Fibroblast of the aortic adventitia (primary cell): ENCODE measurements at places on chromosomes 13 and 19. TPM values are rescaled to one million over a fixed set of nuclear protein-coding genes. Genes with fewer than 3 reads are reported as not detected.

GRCh38 chr13:114119196-114119595 is 13.2 kb downstream of the RASA3 start:
- peak; percentile 91 for DNase-seq

- DNase-seq: no peak
Observed at GRCh38 chr13:50334944-50335343, 319.7 kb downstream of the KCNRG start.

GRCh38 chr19:11111771-11112144 is 22.5 kb downstream of the LDLR start:
- DNase-seq: no peak

- DNase-seq: peak; percentile 51
Observed at GRCh38 chr13:27997904-27998522, 9.5 kb upstream of the URAD start.

DNA sequence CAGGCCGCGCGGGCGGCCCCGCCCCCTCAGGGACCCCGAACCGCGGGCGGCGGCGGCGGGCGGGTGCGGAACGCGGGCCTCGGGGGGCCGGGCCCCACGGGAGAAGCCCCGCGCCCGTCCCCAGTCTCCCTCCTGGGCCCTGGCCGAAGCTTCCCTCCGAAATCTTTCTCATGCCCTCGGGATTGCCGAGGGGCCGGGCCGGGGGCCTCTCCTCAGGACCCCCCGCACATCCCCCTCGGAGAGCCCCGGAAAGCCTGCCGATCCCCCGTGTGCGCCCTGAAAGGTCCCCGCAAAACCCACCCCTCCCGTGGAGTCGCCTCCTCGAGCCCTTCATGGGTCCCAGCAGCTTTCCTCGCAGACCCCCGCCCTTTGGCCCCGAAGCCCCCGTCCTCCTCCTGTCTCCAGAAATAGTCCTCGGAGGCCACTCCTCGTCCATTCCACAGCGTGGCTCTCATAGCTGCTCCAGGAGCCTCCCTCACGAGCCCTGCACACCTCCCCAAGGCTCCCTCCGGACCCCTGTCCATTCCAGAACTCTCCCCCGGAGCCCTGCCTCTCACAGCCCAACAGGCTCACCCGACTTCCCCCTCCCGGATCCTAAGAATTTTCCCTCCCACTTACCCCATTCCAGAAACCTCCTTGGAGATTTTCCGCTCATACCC is 555 bp downstream of the SAMD4B start:
- DNase-seq: no peak

DNA sequence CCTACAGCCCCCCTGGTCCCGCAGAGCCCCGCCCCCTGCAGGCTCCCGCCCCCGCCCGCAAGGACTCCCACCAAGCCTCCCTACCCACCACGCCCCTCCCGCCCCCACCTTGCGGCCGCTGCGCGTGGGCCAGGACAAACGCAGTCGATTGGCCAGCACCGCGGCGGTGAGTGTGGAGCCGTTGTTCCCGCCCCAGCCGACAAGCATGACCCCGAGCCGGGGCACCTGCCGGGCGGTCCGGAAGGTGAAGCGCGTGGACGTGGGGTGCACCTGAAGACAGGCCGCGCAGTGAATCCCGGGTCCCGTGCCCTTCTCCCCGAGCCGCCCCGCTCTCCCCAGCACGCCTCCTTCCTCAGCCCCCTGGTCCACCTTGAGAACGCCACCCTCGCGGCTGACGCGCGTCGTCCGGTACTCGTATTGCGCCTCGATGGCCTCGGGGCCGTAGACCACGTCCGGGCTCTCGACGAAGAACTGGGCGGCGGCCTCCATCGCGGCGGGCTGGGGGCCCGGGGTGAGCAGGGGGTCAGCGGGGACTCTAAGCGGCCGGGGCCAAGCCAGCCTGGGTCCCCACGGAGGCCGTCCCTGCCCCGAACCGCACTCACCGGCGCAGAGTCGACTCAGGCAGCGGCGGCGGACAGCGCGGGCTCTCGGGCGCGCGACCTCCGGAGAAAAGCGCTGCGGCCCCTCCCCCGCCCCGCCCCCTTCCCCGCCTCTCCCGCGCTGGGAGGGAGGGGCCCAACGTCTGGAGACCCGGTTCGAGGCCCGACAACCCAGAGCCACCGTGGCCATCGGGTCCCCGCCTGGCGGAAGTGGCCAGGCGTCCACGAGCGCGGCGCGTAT is at the start of gene ISYNA1:
Gene ISYNA1, minus strand, starts transcription at position 643 of the 840 bp plus-strand sequence. Its CDS starts 154 bp downstream, at position 489.
- DNase-seq: no peak

DNA sequence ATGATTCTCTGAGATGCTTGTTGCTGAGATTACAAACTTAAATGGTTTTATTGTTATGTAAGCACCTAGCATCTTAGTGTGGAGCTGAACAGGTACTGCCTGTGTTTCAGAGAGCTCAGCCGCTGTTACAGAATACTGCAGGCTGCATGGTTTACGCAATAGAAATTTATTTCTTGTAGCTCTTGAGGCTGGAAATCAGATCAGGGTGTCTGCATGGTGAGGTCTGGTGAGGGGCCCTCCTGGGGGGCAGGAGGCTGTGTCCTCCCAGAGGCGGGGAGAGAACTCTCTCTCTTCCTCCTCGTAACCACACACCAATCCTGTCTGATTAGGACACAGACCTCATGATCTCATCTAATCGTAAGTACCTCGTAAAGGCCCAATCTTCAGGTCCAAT is 13.1 kb downstream of the ATP11A start:
- DNase-seq: no peak

DNA sequence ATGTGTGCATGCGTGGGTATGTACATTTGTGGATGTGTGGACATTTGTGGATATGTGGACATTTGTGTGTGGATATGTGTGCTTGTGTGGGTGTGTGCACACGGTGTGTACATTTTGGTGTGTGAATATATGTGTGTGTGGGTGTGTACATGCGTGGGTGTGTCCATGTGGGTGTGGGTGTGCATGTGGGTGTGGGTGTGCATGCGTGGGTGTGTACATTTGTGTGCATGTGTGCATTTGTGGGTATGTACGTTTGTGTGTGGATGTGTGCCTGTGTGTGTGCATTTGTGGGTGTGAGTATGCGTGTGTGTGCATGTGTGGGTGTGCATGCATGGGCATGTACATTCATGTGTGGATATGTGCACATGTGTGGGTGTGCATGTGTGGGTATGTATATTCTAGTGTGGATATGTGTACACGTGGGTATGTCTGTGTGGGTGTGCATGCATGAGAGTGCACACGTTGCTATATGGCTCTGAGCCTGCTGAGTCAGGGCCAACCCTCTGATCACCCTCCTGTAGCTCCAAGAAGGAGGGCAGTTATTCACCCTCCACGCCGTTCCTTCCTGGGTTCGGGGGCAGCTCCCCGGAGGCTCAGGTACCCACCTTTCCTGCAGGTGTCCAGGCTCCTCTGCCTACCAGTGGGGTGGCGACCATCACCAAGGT is 20.3 kb downstream of the COMP start:
- DNase-seq: no peak

DNA sequence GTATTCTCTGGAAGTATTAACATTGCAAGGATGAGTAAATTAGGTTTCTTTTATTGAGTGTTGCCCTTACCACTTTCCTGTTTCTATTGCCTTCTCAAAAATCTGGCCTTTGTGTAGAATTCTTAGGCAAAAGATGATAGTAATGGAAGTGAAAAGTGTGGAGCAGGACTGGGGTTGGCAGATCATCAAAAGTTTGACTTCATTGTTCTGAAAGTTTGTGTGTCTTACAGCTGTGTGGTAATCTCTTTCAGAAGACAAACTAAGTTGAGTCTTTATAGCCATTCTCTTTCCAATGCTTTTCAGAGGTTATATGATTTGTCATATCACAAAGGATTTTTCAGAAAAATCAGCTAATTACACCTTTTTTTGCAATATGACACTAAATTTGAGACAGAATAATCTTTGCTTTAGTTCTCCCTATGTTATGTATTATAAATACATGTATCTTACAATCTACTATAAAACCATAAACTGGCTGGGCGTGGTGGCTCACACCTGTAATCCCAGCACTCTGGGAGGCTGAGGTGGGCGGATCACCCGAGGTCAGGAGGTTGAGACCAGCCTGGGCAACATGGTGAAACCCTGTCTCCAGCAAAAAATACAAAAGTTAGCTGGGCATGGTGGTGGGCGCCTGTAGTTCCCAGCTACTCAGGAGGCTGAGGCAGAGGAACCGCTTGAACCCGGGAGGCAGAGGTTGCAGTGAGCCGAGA is 8.7 kb upstream of the KCNRG start:
- DNase-seq: peak; percentile 76

DNA sequence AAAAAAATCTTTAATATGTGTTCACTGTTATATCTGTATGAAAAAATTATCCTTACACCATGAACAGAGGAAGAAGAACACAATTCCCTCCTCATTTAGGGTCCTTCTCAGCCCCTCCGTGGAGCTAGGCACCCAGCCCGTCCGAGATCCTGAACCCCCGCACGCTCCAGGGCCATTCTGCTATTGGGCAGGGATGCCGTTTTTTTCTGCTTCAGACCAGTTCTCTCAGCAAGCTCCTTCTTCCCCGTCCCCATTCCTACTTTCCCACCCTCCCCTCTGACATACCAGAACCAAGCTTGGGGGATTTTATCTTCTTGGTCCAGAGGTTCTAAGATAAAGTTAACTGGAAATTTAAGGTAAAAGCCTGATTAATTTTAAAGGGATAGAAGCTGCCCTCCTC is 36.2 kb downstream of the ATP12A start:
- no peak for DNase-seq

DNA sequence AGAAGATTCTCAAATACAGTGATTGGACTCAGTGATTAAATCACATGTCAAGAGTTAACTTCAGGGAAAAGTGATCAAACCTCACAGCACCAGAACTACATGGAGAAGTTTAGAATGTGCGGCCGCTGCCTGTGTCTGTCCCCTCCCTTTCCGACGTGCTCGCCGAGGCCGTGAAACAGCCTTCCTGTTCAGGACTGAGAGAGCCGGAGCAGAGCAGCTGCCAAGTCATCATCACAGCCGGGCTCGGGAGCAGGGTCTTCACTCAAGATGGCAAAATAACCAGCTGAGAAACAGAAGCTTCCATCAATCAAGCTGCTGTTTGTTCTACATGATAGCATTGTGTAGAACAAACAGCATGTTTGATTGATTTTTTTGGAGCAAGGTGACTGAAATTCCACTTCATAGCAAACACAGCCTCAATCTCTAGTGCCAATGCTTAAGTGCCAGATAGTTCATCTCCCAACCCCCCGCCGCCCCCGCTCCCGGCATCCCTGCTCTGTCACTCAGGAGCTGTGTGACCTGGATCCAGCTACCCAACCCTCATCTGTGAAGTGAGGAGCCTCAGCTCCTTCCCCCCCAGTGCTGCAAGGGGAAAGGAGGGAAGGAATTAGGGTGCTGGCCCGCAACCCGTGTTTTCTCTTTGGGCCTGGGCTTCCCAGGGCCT is 70.6 kb downstream of the HSPH1 start:
- no peak for DNase-seq

DNA sequence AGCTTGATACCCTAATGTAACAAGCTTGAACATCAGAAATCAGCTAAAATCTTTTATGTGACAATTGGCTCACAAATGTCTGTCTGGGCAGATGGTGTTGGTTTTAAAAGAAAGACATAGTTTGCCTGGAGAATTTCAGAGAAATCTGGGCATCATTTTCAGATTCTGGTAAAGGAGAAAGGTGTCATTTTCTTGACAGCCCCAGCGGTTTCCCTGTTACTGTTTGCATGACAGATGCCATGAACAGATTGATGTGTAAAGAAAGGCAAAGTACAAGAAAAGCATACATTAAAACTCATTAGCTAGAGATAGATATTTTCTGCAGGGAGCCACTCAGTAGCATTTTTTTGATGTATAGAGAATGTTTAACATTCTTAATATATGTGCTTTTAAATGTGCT is 987.9 kb downstream of the OLFM4 start:
- DNase-seq: no peak

GRCh38 chr19:42105368-42105767 is 26.9 kb downstream of the POU2F2 start:
- no peak for DNase-seq

CEACAM21 gene
- not detected in 2 replicates for total RNA-seq

- no peak for DNase-seq
Observed at GRCh38 chr13:68813180-68813796, 1294.3 kb upstream of the ATXN8OS start.

ATP4B gene
- total RNA-seq: not detected in 2 replicates

COL5A3 gene
- 4.1 and 5.2 TPM in 2 replicates for total RNA-seq

ANGPTL4 gene
- 4.4 and 22.8 TPM in 2 replicates for total RNA-seq

GRCh38 chr19:2252797-2253105 is 3.5 kb downstream of the JSRP1 start:
- no peak for DNase-seq

DNA sequence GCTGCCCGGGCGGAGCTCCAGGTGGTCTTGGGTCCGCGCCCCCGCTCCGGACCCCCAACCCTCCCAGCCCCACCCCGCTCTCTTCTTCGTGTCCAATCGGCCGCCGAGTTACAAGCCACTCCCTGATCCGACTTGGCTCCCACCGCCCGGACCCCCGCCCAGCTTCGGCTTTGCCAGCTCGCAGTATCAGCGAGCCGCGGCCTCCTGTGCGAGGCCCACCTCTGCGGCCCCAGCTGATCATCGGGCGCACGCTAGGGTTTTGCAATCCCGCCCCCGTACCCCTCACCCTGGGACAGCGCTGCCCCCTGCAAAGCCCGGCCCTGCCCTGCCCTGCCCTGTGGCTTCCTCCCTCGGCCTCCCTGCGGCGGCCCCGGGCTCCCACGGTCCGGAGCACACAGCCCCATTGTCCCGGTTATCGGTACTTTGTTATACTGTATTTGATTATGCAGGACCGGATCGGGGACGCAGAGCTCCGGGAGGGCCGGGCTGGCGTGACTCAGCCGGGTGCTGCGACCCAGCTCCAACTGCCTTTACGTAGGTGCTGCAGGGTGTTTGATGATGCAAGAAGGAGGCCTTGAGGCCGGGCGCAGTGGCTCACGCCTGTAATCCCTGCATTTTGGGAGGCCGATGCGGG is 598 bp upstream of the LPAR2 start:
- no peak for DNase-seq

- no peak for DNase-seq
Observed at GRCh38 chr13:104143760-104144416, 1077.7 kb upstream of the SLC10A2 start.

RXFP2 gene
- total RNA-seq: not detected in 2 replicates

ZIK1 gene
- 4.2 and 11.0 TPM in 2 replicates for total RNA-seq

CARM1 gene
- 16.4 and 39.6 TPM in 2 replicates for total RNA-seq
